ENCODE measurements at places on chromosomes 4 and X.

DNA sequence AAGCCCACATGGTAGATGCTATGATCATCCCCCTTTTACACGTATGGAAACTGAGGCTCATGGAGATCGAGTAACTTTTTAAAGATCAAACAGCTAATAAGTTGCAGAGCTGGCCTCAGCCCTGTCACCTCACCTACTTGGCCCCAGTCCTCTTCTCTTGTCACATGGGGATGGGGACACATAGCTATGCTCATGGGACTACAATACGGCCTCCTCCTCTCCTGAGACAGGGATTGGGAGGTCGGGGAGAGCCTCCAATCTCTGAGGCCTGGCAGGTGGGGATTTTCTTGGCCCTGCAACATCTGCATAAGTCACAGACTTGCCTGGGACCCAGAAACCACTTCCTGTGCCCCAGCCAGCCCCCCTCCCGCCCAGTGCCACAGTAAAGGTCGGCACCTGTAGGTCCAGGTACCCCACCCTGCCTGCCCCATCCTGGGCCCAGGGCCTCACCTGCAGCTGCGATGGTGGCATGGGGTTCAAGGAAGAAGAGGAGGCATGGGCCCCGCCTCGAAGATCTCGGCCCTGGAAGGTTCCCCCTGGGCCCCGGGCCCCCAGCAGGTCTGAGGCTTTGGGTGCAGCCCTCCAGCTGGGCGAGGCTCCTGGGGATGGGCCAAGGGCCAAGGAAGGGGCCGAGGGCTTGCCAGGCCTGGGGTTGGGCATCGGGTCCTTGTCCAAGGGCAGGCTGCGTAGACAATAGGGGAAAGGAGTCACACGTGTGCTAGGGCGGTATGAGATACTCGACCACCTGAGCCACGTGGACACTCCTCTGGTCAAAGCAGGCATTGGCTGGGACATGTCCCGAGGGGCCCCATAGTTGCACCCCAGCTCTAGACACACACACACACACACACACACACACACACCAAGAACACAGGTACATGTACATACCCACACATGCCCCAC lies 6.4 kb downstream of the FOXP3 start:
- DNase-seq, result no peak

GRCh38 chrX:2500091-2500802 lies 529 bp downstream of the DHRSX start:
- DNase-seq, result peak; percentile 67

DNA sequence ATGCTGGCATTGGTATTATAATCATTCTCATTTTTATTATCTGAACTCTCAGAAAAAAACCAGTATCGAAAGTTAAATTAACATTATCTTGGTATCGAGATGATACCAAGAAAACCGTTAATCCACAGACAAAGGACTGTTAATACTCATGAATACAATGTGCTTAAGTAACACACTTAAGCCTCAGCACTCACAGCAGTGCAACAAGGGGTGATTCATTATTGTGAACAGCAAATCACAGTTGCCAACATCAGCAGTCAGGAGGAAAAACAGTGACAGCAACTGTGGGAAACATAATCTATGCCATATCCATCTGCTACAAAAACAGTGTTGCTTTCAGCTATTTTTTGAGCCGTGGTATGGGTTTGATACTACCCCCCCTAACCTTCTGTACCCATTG lies 210.9 kb upstream of the ATOH1 start:
- peak; percentile 1 for DNase-seq

DNA sequence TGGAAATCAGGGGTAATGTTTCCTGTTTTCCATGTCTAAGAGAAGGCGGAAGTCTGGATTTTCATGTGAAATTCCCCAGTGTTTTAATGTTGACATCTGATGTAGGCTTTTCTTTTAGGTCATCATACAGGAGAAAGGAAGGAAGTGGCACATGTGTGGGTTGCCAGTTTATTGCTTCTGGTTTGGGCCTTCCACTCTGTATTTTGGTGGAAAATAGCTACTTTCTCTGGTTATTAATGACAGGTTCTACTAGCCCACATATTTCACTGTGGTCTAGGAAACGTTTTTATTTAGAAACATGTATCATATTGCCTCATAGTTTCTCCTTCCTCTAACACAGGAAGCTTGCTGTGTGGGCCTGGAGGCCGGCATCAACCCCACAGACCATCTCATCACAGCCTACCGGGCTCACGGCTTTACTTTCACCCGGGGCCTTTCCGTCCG lies 7.2 kb downstream of the PDHA1 start:
- DNase-seq, result no peak

DNA sequence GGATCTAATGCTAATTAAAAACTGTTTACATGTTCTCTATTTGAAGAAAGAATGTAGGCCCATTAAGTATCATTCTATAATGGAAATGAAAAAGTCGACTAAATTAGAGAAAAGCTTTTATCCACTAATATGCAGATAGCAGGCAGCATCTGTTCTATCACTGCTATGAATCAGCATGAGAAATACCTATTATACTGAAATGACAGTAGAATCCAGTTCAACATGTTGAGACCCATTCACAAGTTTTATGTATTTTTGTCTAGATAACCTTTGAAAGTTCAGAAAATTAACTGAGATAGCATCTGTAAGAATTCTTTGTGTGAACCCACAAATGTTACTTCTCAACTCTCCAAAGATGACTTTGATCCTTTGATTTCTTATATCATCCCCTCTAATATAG lies 1254.4 kb upstream of the ADGRL3 start:
- DNase-seq, result no peak

- DNase-seq, result no peak
Observed at GRCh38 chr4:113645288-113645687, 116.2 kb downstream of the CAMK2D start.

- no peak for DNase-seq
Observed at GRCh38 chr4:8473920-8474590, 33.5 kb downstream of the TRMT44 start.

GRCh38 chr4:7307394-7308099 lies 115.2 kb downstream of the SORCS2 start:
- DNase-seq, result no peak

GRCh38 chr4:16764622-16765021 lies 133.8 kb downstream of the LDB2 start:
- no peak for DNase-seq

GRCh38 chr4:35516102-35516501 lies 728.2 kb downstream of the ARAP2 start:
- no peak for DNase-seq
